T1000 (cell line): ENCODE measurements at places on chromosomes 7 and 10.

- no peak for DNase-seq
These were observed 24.8 kb downstream of the DUSP5 start for GRCh38 chr10:110522365-110522988.

DNA sequence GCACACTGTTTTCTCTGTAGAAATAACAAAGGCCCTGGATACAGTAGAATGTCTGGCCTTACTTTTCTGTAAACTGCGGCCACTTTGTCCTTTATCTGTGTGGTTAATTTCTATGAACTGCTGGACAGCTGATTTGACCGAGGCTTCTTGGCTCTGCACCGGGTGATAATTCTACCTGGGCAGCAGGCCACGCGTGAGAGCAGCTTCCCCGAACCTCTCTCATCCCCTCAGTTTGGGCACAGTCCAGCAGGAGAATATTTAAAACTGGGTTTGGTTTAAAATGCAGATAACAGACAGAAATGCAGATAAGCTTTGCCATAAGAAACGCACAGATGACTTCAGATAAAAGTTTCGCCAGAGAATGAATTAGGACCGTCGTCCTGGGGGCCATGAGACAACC lies 81.0 kb downstream of the CELF2 start:
- DNase-seq, result no peak

- no peak for DNase-seq
These were observed 58.0 kb downstream of the TSPAN12 start for GRCh38 chr7:120799813-120800475.

DNA sequence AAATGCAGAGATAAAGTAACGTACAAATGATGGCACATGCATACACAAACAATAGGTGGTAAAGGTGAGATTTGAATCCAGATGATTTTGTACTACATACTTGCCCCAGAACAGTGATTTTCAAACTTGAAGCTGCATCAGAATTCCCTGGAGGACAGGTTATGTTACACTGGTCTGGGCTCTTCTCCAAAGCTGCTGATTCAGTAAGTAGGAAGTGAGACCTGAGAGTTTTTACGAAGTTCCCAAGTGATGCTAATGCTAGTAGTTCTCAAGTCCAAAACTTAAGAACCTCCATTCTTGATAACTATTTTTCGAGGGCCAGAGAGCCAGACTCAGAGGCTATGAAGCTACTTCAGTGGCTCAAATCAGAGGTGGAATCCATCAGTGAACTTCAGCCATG lies 159.0 kb upstream of the POM121L12 start:
- no peak for DNase-seq

GRCh38 chr10:86330778-86331763 lies 35.5 kb downstream of the GRID1 start:
- no peak for DNase-seq

DNA sequence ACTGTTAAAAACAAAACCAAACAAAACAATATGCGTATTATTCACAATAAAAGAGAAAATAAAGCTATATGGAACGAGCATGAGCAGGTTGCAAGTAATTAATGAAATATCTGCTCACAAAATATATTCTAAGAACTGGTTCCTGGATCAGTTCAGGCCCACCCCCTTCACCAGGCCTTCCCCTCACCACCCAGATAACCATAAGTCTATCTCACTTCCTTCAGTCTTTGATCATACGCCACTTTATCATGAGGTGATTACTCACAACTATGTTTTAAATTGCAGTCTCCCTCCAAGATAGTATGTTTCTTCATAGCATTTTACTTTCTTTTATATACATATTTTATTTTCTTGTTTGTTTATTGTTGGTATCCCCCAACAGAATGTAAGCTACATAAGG lies 263.1 kb upstream of the HGF start:
- no peak for DNase-seq

DNA sequence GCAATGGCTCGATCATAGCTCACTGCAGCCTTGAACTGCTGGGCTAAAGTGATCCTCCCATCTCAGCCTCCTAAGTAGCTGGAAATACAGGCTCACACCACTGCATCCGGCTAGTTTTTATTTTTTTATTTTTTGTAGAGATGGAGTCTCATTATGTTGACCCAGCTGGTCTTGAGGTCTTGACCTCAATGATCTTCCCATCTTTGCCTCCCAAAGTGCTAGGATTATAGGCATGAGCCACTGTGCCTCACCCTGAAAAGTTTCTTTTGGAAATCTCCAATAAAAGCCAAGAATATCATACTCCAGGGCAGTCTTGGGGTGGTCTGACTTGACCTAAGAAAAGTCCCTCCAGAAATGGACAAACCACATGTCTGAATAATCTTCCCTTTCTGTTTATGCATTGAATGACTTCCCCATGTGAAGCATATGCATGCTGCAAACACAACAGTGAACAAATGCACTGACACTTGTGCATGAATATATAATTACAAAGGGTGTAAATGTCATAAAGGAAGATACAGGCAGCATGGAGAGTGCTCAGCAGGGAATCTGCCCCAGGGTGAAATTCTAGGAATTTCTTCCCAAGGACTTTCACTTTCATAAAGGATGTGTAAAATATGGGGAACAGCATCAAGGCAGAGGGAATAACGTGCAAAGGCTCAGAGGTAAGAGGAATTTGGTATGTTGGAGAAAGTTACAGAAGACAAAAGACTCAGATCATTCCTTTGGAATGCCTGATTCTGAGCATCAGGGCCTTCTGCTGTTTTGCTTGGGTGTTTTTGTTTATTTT lies 142.4 kb upstream of the LYZL1 start:
- DNase-seq, result no peak

GRCh38 chr7:132489776-132490237 lies 86.5 kb downstream of the PLXNA4 start:
- no peak for DNase-seq

- DNase-seq, result no peak
These were observed 29.9 kb upstream of the DLD start for GRCh38 chr7:107860981-107861652.

DNA sequence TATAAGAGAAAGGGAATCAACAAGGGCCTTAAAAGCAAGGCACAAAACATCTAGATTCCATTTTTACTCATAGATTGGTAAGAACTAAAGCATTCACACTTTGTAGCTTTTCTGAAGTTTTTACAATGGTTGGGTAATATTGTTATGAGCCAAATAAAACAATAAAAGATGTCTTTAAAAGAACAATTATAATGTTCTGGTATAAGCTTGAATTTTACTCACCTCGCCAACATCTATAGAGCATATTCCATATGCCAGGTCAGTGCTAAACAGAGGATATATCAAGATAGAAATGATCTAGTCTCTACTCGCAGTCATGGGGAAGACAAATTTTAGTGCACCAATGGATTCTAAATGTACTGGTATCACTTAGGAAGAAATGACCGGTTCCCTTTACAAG lies 11.9 kb downstream of the STEAP1 start:
- DNase-seq, result no peak

- no peak for DNase-seq
These were observed 897.8 kb downstream of the SORCS3 start for GRCh38 chr10:105538874-105539273.

GRCh38 chr7:119711104-119711503 lies 561.9 kb upstream of the KCND2 start:
- DNase-seq, result no peak

- DNase-seq, result no peak
These were observed 69.1 kb upstream of the PTER start for GRCh38 chr10:16367621-16368292.

- DNase-seq, result no peak
These were observed 198.2 kb upstream of the GNAI1 start for GRCh38 chr7:79936281-79936983.

- DNase-seq, result no peak
These were observed 18.8 kb downstream of the SORBS1 start for GRCh38 chr10:95542330-95542729.

GRCh38 chr7:25846722-25847121 lies 305.3 kb upstream of the NFE2L3 start:
- DNase-seq, result no peak

- DNase-seq, result no peak
These were observed 514.7 kb upstream of the KCND2 start for GRCh38 chr7:119758254-119758653.

DNA sequence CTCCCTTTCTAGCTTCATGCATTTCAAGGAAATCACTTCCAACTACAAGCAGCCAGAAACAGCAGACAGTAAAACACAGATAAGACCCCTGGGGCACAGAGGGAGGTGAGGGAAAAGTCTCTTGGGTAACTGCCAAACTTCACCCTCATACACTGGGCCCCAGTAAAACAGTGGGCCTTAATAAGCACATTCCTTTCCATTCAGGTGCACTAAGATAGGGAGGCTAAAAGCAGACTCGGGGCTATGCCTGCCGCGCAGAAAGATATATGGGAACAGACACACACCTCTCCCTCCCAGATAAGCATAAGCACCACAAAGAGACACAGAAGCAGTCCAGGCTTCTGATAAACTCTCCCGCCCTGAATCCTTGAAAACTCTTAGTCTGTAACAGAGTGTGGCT lies 117.0 kb downstream of the TYW1B start:
- DNase-seq, result no peak

DNA sequence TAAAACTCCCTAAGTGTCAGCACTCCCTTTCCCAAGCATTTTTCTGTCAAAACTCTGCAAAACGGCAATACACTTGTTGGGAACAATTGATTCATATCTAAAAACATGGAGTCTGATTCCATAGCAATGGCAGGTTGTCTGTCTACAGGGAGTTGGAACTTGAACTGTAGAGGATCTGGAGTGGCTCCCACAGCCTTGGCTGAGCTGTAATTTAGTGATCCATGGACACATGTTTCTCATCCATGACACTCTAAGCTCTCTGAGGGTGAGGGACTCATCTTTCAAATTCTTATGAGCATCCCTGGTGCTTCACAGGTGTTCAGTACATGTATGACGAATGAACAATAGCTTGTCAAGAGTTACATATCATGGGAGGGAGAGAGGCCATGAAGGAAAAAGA lies 466.1 kb downstream of the GRID1 start:
- no peak for DNase-seq

DNA sequence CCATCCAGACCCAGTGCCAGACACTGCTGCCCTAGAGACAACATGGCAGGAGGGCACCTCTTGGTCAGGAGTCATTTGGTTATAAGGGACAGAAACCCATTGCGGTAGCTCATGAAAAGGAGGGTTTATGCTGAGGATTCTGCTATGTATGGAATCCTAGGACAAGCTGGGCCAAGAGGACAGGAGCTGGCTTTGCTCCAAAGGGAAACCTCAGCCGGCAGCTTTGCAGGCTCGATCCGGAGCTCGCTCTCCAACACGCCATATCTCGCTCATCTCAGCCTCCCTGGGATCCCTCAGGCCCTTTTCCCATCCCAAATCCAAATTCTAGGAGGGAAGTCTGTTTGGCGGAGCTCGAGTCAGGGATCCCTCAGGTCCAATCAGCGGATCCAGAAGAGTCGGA lies 345.7 kb downstream of the GLRX3 start:
- no peak for DNase-seq

DNA sequence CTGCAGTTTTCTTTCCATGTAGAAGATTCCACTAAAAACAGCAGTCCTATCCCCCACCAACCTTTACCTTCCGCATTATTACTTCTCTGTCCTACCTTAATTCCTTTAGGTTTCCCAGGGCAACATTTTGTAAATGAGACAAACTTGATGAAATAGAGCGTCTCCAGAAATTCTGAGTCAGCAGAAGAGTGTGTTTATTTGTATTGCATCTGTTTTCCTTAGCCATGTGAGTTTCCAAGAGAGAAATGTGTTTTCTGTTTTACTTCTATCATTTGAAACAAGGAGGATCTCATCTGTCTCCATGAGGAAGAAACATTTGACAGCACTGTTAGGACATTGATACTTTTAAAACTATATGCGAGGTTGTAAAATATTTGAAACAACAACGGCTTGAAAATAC lies 244.2 kb upstream of the PLXDC2 start:
- DNase-seq, result no peak

- no peak for DNase-seq
These were observed 123.8 kb downstream of the ADRA2A start for GRCh38 chr10:111200505-111201186.

DNA sequence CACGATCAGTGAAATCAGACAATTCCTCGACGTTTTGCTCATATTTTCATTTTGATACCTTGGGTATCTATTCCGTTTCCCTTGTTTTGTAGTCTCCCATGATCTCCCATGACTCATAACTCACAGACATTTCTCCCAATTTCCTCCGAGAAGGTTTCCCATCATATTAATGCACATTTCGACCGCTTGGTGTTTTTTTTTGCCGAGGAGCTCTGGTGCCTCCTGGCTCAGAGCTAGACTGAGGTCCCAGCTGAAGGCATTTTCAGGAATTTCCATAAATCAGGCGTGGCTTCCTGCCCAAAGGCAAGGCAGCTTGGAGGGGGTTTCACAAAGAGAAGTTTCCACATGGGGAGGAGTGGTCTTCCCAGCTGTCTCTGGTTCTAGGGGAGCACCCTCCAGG lies 148.2 kb upstream of the TNS3 start:
- no peak for DNase-seq

DNA sequence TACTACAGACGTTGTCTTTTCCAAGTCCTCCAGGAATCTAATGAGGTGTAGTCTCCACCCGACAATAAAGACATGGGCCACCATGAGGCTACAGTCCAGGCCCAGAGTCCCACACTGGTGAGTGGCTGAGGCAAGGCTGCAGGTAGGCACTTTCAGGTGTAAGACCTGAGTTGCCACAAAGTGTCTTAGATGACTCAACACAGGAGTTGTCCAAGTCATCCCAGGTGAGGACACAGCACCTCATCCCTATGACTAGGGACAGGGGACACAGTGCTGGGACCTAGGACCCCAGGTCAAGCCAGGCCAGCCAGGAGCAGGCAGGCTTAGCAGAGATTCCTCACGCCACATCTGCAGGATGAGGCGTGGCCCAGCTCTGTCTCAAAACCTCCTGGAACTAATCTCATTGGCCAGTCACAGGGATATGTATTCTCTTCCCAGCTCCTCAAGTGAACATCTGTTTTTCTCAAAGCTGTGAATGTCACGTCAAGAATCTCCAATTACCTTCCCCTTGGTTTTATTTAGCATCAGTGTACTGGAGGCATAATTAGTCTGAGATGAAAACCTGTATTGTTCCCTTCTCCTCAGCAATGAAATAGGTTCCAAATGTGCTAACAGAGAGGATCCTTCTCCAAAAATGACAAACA lies 254.6 kb downstream of the GRID1 start:
- no peak for DNase-seq

GRCh38 chr10:1601406-1601805 lies 135.9 kb downstream of the ADARB2 start:
- DNase-seq, result no peak

DNA sequence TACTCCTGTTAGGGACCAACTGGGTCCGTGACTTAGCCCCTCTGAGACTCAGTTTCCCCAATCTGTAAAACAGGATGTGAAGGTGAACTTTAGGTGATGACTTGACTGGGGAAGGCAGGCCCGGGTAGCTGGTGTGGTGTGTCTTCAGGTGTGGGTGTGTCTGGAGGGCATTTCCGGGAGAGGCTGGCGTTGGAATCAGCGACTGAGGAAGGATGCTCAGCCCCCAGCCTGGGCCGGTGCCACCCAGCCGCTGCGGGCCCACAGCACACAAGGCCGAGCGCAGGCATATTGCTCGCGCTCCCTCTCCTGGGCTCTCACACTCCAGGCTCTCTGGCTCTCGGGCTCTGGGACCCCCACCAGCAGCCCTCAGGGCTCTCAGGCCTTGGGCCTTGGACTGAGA lies 31.7 kb upstream of the CNPY1 start:
- DNase-seq, result no peak
